ENCODE measurements at places on chromosomes 13 and 19.

DNA sequence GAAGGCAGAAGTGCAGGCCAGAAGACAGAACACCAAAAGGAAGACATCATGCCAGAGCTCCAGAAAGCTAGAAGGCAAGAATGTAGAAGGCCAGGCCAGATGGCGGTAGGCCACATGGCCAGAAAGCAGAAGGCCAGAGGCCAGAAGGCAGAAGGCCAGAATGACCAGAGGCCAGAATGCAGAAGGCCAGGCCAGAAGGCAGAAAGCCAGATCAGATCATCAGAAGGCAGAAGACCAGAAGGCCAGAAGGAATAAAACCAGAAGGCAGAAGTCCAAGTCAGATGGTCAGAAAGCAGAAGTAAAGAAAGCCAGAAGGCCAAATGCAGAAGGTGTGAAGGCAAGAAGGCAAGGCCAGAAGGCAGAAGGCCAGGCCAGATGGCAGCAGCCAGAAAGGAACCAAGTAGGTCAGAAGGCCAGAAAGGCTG is 185.0 kb downstream of the TUBA3C start:
- DNase-seq: no peak

- DNase-seq: peak; percentile 35
Observed at GRCh38 chr13:30816736-30817135, 81.4 kb downstream of the ALOX5AP start.

- no peak for DNase-seq
Observed at GRCh38 chr13:85650613-85651012, 148.6 kb downstream of the SLITRK6 start.

DNA sequence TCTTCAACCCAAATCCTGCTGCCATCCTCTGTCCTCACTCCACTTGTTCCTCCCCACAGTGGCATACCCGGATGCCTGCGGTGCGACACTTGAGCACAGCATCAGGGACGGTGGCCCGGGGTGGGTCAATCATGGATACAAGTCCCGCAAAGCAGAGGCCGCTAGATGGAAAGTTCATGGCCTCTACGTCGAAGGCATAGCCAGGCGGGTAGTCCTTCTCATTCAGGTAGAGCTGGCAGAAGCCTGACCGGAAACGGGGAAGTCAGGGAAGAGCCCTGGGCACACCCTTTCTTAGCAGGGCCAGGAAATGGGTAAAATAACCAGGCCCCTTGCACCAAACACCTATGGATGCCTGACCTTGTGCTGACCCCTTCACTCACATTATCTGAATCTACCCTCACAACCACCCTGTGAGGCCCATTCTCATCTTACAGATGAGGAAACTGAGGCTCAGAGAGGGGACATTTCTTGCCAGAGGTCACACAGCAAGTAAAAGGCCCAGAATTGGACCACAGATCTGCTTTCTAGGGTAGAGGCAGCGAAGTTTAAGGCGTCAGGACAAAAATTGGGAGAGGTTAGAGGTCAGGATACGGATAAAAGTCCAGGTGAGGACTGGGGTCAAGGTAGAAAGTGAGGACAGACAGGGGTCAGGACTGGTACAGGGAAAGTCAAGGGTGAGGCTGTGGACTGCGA is 6.5 kb downstream of the ATP4A start:
- DNase-seq: peak; percentile 37

DNA sequence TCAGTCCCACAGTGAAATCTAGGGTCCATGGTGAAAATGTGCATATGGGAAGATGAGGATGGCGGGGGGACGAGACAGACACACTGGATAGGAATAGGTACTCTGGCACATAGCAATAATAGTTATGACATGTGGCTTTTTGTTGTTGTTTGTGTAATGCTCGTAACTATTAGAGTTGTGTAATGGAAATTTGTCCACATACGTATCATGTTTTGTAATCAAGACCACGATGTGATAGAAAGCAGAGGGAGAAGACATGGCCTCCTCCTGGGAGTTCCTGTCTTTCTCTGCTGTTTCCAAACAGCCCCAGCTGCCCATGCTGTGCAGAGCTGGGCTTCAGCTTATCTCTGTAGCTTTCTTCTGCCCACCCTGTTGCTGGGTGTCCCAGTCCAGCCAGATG is 185.3 kb upstream of the TMTC4 start:
- no peak for DNase-seq

DNA sequence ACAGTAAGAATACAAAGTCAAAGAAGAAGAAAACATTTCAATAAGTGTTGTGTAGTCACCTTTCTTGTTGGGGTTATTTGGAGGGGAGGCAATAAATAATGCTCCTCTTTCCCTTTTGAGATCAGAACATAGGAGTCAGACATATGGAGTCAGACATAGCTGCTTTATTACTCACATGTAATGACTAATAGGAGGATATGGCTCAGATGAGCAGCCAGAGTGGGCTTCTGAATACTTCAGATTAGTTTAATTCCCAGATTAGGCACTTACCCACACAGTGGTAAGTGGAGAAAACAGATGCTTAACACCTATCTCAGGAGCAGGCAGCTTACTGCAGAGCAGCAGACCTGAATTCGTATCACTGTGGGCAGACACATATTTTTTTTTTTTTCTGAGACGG is 31.7 kb upstream of the C1QTNF9B start:
- peak; percentile 47 for DNase-seq

DNA sequence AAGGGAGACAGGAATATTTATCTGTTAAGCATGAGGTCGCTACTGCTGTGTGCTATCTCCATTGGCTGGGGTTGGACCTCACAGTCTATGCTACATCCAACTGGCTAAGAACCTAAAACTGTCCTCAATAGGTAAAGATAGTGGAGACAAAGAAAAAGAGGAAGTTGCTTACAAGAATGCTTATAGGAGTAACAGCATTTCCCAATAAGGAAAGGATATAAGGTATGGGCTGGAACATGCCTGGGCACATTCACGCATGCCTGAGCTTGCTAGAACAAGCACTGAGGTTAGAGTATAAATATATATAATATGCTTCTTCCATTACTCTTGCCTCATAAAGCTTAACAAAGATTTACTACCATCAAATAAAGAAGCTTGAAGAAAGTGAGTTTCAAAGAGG is 47.9 kb upstream of the CEACAM21 start:
- DNase-seq: no peak

GRCh38 chr13:108212886-108213285 is 2.5 kb downstream of the LIG4 start:
- no peak for DNase-seq

- DNase-seq: no peak
Observed at GRCh38 chr13:79995334-79995733, 345.6 kb downstream of the SPRY2 start.

DNA sequence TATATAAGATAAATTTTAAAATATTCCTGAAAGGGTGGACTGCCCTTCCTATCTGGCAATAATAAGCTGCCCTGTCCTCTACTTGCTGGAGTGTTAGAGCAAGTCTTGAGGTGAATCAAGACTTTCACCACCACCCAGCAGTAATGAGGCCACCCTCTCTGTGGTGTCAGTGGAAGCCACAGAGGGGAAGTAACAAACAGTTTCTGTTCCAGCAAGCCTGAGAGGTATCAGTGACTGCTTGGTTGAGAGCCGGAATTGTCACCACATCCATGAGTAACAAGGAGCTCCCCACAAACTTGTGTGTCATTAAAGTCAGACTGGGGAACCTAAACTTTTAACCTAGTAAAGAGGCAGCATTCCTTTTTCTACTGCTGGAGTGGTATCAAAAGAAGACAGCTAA is 532.7 kb upstream of the SPRY2 start:
- no peak for DNase-seq

- DNase-seq: no peak
Observed at GRCh38 chr19:32289566-32290210, 55.7 kb upstream of the ZNF507 start.

DNA sequence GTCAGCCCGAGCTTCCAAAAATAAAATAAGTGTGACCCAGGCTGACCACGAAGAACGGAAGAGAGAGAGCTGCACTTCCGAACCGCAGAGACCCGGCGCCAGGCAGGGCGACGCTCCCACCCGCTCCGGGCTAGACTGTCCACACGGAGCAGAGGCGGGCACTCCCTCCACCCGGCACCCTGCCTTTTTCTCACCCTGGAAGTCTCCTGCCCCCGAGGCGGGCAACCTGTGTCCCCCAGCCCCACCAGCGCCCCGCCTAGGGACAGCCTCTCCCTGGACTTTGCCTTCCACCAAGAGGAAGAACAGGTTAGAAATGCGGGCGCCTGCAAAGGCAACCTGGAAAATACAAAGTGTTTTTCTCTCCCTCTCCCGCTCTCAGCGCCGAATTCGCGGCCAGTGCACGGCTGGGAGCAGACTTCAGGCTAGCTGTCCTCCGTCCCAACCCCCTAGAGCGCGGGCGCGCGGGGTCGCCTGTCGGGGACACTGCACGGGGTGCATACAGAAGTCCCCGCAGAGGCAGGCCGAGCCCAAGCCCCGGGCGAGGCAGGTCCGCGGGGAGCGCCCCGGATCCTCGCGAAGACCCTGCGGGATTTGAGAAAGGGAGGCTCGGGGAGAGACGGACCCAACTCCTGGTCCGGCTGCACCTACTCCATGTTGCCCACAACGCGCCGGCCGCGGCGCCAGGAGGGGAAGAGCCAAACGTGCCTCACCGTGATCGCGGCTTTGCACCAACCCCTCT is 845 bp downstream of the SPRY2 start:
- DNase-seq: peak; percentile 63

DNA sequence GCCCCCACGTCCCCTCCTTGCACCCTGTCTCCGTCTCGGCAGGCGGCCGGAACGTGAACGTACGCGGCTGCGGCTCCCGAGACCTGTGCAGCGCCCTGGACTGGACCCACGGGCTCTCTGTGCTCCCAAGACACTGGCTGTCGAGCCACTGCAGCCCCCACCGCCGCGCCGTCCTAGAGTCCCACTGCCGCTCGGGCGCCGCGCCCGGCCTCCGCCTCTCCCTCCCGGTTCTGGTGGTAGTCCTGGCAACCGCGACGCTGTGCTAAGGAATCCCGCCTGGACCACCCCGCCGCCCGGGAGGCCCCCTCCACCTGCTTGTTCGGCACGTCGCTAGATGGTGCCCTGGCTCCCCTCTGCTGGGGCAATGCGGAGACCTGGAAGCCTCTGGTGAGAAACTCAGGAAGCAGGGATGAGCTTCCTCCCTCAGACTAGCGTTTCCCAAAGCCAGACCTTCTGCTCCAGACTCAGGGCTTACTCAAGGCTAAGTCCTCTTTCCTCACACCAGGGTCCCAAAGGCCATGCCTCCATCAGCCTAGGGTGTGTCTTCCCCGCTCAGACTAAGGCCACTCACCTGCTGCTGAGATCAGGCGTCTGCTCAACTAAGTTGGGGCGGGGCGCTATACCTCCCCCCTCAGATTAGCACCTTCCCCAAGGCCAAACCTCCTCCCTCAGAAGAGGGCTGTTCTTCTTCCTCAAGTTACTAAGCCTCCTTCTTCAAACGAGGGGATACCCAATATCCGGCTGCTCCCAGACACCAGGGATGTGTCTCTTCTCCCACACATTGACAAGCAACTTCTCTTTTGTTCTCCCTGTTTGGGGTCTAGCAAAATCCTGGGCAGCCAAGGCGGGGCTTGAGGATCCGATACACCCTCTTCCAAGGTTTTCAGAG is 16.1 kb upstream of the IRGC start:
- peak; percentile 79 for DNase-seq

GRCh38 chr13:112926003-112926402 is 43.0 kb upstream of the MCF2L start:
- no peak for DNase-seq

- DNase-seq: no peak
Observed at GRCh38 chr13:27455331-27455855, 5.0 kb upstream of the MTIF3 start.

- DNase-seq: no peak
Observed at GRCh38 chr13:26025196-26025595, 26.6 kb downstream of the SHISA2 start.

DNA sequence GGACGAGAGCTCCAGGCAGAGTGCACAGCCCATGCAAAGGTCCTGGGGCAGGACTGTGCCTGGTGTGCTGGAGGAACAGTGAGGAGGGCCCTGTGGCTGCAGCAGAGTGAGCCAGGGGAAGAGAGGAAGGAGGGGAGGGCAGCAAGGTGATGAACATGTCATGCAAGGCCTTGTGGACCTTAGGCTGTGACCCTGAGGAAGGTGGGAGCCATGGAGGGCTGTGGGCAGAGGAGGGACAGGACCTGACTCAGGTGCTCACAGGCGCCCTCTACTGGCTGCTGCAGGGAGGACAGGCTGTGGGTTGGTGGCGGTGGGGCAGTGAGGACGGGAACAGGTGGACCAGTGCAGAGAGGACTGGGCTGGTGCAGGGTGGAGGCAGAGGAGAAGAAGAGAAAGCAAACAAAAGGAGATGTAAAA is 170.3 kb downstream of the PTPRS start:
- DNase-seq: no peak

DNA sequence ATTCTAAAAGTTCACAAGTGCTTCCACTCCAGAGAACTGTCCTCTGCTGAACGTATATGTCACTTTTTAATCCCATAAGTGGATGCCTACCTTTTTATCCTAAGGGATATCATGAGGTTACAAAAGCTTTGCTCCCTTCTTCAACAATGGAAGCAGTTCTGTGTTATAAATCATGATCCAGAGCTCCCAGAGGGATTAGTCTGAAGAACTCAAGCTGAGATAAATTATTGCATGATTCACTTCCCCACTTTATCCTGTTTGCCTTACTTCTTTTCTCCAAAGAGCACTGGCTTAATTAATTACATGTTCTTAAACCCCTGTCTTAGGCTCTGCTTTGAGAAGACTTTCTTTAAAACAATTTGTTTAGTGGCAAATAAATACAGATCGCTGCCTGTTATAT is 246.7 kb downstream of the PCDH17 start:
- DNase-seq: no peak

- DNase-seq: peak; percentile 93
Observed at GRCh38 chr19:49421039-49421877, 2.0 kb downstream of the PTH2 start.

DNA sequence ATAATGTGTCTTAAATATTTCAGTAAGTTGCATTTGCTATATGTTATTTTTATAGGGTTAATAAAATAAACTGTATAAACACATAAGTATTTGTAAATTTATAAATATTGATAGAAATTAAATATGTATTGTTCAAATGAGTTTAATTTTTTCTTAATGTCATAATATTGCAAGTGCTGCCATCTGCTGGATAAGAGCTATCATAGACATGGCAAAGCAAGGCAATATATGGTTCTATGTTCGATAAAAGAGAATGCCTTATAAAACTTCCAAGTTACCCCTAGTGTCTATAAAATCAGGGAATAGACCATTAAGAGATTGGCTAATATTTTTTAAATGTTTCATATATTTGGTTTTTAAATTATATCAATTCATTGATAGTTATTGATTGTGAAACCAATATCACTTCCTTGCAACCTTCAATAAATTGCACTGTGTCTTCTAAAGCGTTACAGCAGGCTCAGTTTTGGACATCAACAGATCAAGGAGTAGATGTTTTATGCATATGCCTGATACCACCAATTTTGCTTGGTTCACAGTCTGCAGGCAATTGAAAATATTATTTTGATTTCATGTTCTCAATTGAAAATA is 29.0 kb upstream of the SLITRK6 start:
- DNase-seq: no peak

DNA sequence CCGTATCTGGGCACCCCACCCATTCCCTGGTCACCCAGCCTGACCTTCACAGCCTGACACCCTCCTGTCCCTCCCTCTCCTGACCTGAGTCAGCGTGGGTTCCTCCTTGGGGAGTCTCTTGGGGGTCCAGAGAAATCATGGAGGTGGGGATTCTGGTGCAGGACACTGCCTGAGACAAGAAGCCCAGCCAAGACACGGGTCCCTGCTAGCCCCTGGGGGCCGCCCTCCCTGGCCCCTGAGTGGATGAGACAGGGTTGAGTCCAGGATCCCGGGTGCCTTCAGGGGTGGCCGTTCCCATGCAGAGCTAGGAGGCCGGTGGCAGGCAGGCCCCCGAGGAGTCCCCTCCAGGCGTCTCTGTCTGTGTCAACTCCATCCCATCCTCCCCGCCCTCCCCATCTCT is 1.6 kb downstream of the MAP2K7 start:
- DNase-seq: no peak

Data from islet precursor cell (in vitro differentiated cells).